GM10248 (cell line): ENCODE measurements at places on chromosomes 5 and 9.

- no peak for DNase-seq
These were observed 70.4 kb downstream of the ANGPTL2 start for GRCh38 chr9:127051881-127052595.

GRCh38 chr9:93501406-93501805 is 48.0 kb upstream of the FAM120AOS start:
- DNase-seq, result no peak

DNA sequence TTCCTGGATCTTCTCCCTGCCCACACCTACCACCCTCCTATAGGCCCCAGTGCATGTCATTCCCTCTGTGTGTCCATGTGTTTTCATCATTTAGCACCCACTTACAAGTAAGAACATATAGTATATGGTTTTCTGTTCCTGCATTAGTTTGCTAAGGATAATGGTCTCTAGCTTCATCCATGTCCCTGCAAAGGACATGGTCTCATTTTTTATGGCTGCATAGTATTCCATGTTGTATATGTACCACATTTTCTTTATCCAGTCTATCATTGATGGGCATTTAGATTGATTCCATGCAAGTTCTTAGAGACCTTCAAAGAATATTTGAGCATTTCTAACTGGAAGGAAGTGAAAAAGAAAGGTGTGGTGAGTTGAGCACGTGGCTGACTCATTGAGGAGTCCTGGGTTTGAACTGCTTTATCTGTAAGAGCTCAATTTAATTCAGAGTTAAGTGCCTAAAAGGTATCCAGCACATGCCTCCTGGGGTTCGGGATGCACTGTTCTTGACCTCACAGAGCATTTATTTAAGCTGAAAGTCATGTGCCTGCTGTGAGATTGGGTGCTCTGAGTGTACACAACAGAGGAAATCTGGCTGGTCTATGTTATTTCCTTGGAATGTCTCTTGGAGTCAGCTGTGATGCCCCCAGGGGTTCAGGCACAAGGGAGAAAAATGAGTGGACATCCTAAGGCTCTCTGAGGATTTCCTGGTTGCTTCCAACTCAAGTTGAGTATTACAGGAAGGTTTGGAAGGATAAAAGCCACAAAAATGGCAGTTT is 56.4 kb downstream of the SH3GL2 start:
- no peak for DNase-seq

- DNase-seq, result no peak
These were observed 70.1 kb downstream of the KIAA1958 start for GRCh38 chr9:112556497-112557442.

- DNase-seq, result no peak
These were observed 68.9 kb downstream of the DAP start for GRCh38 chr5:10691826-10692785.

- no peak for DNase-seq
These were observed 106.1 kb upstream of the ICE1 start for GRCh38 chr5:5316334-5316733.

DNA sequence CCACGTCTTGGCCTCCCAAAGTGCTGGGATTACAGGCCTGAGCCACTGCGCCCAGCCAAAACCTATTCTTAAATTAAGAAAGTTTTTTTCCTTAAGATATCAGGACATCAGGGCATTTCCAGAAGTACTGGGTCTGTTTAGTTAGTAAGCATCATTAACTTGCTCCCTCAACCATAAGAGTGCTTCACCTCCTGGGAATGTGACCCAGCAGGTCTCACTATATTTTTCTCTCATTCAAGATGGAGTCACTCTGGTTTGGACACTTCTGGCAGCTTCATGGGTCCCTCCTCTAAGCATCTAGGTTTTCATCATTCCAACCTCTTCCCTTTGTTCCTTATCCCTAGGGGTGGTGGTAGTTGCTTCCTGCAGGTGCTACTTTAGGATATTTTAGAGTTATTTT is 10.3 kb upstream of the BRD3OS start:
- DNase-seq, result no peak

- no peak for DNase-seq
These were observed 29.3 kb upstream of the SPDL1 start for GRCh38 chr5:169554251-169554650.

DNA sequence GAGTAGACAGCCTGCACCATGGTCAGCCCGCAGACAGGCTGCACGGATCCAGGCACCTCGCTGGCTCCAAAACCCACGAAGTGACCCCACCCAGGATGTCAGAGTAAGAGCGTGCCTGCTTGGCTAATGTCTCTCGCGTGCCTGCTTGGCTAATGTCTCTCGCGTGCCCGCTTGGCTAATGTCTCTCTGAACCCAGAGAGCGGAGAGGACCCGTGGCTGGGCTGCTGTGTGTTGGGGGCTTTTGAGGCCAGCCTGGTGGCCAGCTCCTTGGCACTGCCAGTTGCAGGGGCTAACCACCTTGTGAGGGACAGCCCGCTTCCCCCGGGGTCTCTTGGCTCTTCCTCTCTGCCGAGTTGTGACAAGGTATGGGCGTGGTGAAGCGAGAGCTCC is 8.9 kb upstream of the RXRA start:
- DNase-seq, result no peak

- DNase-seq, result peak; percentile 52
These were observed 34.1 kb downstream of the LAMC3 start for GRCh38 chr9:131043087-131043486.

GRCh38 chr9:110571801-110572483 is 7.6 kb downstream of the SVEP1 start:
- DNase-seq, result no peak

GRCh38 chr5:4294878-4295277 is 699.2 kb downstream of the IRX1 start:
- no peak for DNase-seq

DNA sequence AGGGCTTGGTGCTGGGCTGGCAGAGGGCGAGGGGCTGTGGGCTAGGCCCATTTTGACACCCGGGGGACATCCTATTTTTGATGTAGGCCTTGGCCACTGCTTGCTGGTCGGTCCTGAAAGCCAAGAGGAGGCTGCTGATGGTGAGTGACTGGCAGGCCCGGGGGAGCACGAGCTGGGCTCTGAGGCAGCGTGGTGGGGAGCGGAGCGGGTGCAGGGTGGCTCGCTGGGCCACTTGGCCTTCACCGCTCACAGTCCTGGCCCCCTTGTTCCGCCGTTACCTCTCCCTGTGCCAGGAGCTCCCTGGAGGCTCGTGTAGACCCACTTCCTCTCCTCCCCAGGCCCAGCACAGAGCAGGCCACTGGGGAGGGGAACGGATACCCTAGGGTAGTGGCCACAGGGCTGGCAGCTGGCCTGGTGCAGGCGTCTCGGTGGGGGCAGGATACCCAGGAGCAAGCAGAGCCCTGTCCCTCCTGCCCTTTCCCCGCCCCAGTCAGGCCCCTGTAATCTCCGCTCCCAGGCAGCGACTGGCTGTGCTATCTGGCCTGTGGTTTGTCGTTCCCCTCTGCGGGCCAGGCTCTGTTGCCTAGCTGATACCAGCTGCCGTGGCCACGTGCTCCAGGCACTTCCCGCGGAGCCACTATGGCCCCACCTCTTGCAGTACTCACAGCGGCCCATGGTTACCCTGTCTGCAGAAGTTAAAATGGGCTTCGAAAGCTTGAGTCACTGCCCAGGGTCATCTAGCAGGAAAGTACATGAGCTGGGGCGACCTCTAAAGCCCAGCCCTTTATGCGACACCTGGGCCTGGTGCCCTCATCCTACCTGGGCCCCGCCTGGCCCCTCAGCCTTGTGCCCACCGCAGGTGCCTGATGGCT is 11.7 kb upstream of the DOLPP1 start:
- peak; percentile 57 for DNase-seq

GRCh38 chr9:89407070-89407469 is 88.8 kb downstream of the SECISBP2 start:
- DNase-seq, result no peak

DNA sequence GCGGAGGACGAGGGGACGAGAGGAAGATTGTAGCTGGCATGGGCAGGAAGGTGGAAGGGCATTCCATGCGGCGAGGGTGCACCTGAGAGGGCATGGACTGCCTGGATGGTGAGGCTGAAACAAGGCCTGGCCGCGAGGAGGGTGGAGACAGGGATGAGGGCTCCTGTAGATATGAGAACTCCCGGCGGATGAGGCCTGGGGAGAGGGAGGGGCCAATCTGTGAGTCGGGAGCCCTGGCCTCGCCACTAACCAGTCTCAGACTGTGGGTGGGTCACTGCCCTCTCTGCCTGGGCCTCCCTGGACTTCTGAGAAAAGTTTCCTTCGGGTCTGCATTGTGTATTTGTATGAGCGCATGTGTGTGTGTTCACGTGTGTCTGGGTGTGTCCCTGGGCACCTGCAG is 55.4 kb downstream of the LMX1B start:
- no peak for DNase-seq

- no peak for DNase-seq
These were observed 669.7 kb downstream of the MAT2B start for GRCh38 chr5:164175083-164175482.

DNA sequence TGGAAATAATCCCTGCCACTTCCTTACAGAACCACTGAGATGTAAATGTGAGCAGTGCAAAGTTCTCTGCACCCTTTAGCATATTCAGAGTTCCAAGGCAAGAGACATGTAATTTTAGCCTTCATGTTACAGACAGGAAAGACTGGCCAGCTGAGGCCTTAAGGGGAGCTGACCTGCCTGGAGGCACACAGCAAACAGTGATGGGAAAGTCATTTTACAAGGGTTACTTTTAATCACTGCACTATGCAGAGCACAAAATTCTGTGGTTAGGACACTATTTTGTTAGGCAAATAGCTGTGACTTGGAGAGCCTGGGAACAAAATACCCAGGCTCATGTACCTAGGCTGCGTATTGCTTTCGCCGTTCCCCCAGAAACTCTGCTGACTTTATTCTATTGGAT is 30.2 kb upstream of the TNIP1 start:
- no peak for DNase-seq

DNA sequence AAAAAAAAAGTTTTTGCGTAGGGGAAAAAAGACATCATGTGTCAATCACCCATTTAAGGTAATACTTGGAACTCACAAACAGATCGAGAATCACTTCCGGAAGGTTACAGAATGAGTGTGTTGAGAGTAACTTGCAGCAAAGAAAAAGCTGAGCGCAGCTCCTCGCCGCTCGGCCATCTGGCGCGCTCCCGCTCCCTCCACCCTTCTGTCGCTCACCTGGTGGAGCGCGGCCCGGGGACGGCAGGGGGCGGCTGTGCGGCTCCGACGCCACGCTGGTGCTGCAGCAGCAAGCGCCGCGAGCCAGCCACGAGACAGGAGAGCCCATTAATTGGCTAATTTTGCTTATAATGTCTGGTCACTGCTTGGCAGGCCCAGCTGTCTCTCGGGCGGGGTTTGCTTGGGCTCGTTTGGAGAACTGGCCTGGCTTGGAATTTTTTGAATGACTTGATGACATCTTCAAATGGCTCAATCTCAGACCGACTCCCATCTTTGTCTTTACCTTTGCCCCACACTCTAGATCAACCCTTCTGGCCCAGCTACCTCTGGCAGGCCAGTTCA is 601.8 kb downstream of the CCDC171 start:
- peak; percentile 21 for DNase-seq

- peak; percentile 85 for DNase-seq
These were observed at the start of gene SEMA4D for GRCh38 chr9:89497978-89498851. Gene SEMA4D, minus strand, starts transcription at chr9:89498113. Its CDS starts 92,657 bp downstream, at chr9:89405456.

GRCh38 chr9:15231788-15232635 is 75.0 kb downstream of the TTC39B start:
- peak; percentile 39 for DNase-seq

- no peak for DNase-seq
These were observed 6.1 kb upstream of the AP3B1 start for GRCh38 chr5:78300464-78301045.

DNA sequence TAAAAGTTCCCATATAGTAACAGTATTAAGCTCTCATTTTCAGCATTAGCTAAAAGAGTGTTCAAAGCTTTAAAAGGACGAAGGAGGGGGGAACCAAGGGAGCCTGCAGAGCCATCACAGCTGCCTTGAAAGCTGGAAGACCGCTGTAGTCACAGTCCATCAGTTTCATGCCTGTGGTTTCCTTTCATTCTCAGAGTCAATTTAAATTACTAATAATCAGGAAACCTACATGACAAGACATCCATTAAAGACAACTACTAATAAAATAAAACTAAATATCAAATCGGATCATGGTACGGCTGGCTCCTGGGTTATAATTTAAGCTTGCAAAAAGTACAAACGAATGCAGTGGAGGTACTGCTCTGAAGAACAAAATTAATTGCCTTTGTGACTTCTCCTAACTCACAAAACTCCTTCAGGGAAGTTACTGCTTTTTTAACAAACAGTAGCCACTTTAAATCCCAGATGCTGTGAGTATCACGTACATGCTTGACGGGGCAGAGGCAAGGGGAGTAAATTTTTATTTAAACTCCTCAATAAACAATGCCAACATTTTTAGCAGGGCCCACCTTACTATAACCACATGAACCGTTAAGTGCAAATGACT is 213.5 kb downstream of the DENND1A start:
- DNase-seq, result no peak

DNA sequence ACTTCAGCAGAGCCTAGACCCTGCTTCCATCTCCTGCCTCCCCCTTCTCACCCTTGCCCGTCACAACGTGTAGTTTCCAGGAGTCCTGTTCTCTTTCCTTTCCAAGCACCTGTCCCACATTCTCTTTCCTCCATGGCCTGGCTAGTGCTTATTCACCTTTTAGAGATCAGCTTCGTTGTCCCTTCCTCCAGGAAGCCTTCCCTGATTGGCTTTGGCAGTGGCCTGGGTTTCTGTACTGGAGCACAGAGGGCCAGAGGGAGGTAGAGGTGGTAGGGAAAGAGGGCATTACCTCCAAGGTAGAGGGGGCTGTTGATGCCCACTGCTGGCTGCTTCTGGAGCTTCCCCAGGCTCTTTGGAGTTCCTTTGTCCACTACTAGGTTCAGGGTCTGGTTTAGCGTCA is 93.7 kb upstream of the PANK3 start:
- no peak for DNase-seq

DNA sequence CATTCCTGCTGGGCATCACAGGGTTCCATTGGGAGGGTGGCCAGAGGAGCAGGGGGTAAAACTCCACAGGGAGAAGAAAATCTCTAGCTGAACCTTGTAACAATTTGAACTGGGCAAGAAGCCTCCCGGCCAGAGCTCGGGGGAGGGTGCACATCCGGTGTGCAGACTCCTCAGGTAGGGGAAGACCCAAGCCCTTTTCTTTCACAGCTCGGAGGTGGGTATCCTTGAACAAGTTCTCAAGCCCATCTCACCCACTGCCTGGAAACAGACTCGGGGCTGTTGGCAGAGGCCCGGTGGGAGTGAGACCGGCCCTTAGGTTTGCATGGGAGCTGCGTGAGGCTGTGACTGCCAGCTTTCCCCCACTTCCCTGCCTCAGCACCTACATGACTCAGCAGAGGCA is 111.5 kb upstream of the IL7R start:
- DNase-seq, result no peak

DNA sequence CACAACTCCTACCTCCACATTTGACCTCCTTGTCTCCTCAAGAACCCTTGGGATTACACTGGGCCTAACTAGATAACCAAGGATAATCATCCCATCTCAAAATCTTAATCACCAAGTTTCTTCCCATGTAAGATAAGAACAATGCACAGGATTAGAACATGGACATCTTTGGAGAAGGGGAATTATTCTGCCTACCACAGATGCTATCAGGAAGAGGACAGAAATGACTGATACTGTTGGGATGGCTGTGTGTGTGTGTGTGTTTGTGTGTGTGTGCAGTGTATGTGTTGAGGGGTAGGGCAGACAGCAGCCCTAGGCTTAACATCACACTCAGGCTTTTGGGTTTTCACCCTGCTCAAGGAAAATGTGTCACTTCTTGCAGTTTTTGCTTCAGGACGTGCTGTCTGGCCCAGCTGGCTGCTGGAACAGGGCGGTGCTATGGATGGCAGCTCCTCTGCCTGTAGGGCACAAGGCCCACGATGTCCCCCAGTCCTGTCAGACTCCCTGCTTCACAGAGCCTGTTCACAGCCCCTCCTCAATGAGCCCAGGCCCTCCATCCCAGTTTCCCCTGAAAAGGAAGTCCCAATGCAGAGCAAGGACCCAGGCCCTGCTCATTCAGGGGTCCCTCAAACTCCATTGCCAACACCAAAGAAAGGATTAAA is 7.7 kb downstream of the CA9 start:
- DNase-seq, result no peak
